Left ventricle myocardium inferior (tissue), 1 donor: ENCODE measurements at places on chromosomes 6 and 20.

GRCh38 chr20:15064741-15065140 is 727.3 kb upstream of the FLRT3 start:
- no peak for DNase-seq

DNA sequence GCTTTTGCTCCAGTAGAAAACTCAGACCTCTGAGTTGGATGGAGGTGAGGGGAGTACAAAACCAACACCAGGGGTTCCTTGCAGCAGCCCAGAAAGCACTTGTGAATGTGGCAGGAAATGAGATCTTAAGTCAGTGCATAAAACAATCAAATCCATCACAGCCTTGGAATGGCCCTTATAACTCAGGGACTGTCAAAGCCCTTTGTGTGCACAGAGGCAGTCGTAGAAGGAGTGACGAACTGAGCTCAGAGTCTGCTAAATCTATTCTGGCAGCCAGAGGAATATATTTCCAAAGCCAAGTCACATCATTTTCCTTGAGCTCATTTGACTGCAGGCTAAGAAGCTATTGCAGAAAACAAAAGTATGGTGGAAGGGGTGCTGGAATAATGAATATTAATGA is 676.6 kb downstream of the DHX35 start:
- DNase-seq = no peak

GRCh38 chr6:14789996-14790395 is 455.9 kb upstream of the JARID2 start:
- DNase-seq = no peak

GRCh38 chr6:33725222-33725621 is 13.7 kb upstream of the UQCC2 start:
- DNase-seq = no peak

GRCh38 chr6:124655866-124656265 is 306.4 kb upstream of the RNF217 start:
- no peak for DNase-seq
